ENCODE measurements at places on chromosomes 6 and 20.

- DNase-seq = no peak
Measured at GRCh38 chr6:135012764-135013163, 41.9 kb downstream of the HBS1L start.

DNA sequence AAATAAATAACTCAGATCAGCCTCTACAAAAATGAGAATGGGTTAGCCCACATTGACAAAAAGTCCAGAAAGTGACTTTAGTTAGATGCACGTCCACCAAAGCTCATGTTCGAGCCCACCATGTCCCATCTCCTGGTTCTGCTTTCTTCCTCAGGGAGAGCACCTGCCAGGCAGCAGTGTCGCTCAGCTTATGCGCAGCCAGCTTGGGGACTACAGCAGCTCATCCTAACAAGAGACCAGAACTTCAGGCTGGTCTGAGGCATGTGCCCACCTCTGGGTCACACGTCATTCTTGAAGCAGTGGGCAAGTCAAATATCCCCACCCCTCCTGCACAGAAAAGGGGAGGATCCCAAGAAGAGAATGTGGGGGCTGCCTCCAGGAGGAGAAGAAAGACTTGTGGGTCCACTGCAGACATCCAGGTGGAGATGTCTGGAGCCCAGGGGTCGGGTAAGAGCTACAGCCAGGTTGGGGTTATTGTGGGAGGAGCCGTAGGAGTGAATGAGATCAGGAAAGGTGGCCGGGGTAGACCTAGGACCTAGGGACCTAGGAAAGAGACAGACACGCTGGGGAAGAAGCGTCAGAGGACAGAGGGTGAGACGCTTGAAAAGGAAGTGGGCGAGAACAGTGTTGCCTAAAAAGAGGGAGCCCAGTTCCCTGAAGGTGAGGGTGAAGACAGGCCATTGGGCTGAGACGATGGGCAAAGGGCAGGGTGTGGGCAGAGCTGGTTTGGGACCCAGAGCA is 52.5 kb downstream of the SSR1 start:
- DNase-seq = no peak

DNA sequence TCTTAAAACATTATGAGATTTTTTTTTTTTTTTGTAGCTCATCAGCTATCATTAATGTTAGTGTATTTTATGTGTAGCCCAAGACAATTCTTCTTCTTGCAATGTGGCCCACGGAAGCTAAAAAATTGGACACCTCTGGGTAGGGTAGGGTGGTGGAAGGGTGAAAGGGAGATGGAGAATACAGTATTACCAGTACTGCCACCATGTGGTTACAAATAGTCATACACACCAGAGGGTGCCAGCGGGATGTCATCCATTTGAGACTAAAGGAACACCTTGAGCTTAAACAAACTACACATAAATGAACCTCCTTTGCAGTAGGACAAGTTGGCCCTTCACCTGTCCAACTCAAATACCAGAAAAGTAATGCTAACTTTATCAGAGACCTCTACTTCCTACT is 601.9 kb downstream of the HTR1B start:
- peak; percentile 16 for DNase-seq

GRCh38 chr6:156163311-156163710 is 613.9 kb upstream of the ARID1B start:
- DNase-seq = no peak

DNA sequence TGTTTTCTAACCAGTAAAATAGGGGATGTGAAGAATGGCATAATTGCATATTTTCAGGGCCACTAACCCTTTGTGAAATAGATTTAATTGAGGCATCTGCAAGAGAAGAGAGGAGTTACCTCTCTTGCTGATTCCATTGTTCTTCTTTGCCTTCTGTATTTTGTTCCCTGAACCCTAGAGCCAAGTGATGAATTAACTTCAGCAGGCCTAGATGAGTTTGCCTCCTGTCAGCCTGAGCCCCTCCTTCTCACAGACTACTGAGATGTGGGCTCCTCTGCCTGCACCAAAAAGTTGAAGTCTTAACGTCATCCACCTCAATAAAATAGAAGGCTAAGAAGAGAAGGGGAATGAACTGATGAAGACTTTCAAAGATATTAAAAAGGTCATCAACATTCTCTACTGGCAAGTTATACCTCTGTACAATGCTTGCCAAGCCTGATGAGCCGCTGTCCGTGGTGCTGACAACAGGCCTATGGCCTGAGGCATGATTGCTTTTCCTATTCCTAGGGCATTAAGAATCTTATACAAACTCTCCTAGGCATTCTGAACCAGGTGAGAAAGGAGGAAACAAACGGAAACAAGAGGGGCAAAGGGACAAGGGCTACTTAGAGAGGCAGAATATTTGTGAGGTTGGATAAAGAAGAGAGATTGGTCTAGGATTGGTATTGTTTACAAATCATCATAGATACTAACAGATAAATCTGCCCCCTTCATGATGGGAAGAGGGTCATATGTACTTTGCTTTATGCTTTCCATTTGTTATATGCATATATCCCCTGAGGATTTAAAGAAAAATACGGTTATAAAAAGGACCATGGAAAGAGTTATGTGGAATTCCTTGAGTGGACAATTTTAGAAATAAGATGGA is 46.8 kb downstream of the CD24 start:
- DNase-seq = peak; percentile 61

GRCh38 chr20:53842301-53843099 is 227.9 kb downstream of the BCAS1 start:
- DNase-seq = no peak

GRCh38 chr20:48319943-48320584 is 507.7 kb downstream of the PREX1 start:
- peak; percentile 19 for DNase-seq

- peak; percentile 63 for DNase-seq
Measured at GRCh38 chr6:64280569-64280968, 645.0 kb downstream of the PHF3 start.

GRCh38 chr6:35449287-35449881 is 2.8 kb upstream of the FANCE start:
- peak; percentile 79 for DNase-seq

DNA sequence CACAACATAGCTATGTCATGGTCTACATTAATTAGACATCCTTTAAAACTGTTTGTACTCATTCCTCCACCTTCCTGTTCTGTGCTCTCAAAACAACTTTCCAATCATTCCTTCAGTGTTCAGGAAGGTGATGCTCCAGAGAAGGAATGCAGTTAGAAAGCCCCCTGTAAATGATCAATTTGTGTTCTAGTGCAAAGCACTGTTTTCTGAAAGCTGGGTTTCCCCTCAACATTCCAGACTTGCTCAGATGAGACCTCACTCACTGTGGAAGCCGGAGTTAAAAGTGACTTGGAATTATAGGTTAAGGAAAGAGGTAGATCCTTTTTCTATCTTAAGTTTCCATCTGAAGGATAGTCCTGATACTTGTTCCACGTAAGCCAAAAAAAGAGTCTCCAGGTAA is 95.9 kb downstream of the BMP2 start:
- no peak for DNase-seq

- peak; percentile 47 for DNase-seq
Measured at GRCh38 chr20:10356628-10357027, 77.4 kb downstream of the MKKS start.

GRCh38 chr6:39453241-39453640 is 130.7 kb upstream of the KCNK16 start:
- peak; percentile 31 for DNase-seq

- DNase-seq = no peak
Measured at GRCh38 chr20:48260129-48260756, 475.0 kb upstream of the SULF2 start.

- peak; percentile 77 for DNase-seq
Measured at GRCh38 chr6:140434761-140435160, 1060.3 kb upstream of the CITED2 start.

DNA sequence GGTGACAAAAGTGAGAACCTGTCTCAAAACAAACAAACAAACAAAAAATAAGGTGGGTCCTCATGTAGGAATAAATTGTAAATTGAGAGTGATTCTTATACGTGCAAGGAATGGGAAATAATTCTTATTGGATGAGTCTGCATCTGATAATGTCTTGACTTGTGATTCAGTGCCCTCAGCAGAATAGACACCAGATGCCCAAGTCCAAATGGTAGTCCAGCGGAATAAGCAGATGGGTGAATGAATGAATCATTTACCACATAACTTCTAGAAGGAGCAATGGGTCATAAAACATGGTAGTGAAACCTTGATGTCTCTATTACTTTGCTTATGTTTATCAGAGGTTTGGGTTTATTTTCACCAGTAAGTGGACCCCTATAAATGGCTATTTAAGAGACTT is 747.7 kb downstream of the PHF3 start:
- DNase-seq = peak; percentile 66

DNA sequence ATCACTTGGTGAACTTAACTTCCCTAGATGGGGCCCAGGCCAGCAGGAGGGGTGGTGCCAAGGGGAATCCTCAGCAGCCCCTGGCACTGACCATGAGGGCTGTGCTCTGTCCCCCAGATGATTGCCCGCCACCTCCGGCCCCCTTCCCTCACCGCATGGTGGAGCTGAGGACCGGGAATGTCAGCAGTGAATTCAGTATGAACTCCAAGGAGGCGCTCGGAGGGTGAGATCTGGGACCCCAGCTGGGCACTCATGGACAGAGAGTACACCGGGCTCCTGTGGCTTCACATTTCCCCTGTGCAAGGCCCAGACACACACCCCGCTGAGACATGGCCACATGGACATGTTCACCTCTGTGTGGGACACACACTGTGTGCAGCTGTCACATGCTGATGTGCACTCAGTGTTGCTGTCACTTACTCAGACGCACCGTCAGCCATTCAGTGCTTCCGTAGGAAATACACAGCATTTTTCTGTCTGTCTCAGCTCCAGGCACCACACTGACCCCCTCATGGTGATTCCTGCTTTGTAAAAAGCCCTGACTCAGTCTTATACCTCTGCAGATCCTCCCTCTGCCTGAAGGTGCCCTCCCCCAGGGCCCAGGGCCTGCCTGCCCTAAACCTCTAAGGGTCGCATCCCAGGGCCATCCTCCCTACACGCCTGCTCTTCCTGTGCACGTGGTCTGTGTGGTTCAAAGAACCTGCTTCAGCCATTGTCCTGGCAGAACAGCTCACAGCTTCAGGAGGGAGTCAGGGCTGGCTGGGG is 4.4 kb downstream of the MYLK2 start:
- no peak for DNase-seq

All from M059J (cell line).